ENCODE measurements at places on chromosomes 11 and 22.

- DNase-seq, result no peak
Observed at GRCh38 chr11:75496305-75496752, 29.4 kb downstream of the GDPD5 start.

- no peak for DNase-seq
Observed at GRCh38 chr11:35651263-35651662, 11.3 kb upstream of the TRIM44 start.

DNA sequence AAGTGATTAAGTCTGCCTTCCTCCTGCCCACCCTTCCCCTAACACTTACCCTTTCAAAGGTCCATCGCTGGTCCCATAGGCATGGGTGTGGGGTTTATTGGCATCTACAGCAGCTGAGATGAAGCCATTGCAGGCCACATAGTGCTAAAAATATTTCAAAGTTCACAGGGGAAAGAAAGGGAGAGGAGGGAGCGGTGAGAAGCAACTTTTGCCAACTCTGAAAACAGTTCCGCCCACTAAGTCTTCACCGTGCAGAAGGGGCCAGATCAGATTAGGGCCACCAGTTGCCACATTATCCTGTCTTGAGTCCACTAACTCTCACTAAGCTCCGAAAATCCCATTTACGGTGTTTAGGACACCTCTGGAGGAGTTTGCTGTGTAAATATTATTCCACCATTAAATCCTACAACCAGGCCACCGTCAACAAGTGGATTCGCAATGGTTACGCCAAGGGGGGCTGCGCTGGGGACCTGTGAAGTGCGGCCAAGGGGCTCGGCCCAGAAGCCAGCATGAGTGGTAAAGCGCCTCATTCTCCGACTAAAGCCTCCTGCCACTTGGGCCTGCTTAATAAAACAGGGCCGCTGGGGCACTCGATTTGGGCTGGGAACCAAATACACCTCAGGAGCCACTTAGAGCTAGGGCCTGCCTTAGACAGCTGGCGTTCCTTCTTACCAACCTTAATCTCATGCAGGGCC lies 534.9 kb downstream of the MIAT start:
- DNase-seq, result no peak

DNA sequence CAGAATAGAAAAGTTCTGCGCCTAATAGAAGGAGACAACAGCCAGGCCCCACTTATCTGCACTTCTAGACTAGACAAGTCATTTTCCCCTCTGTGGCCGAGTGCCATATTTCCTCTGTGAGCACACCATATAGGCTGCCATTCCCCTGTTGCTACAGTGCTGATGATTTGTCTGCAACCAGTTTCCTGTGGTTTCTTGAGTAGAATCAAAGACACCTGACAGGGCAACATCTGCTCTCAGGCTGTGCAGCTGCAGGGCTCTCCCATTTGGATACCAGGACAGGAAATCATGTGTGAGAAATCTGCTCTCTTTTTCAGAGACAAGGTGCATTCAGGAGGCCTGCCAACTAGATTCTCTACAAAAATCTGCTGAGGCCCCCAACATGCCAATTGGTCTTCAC lies 879.3 kb downstream of the DLG2 start:
- no peak for DNase-seq

- DNase-seq, result no peak
Observed at GRCh38 chr11:110070176-110070575, 23.0 kb upstream of the ZC3H12C start.

DNA sequence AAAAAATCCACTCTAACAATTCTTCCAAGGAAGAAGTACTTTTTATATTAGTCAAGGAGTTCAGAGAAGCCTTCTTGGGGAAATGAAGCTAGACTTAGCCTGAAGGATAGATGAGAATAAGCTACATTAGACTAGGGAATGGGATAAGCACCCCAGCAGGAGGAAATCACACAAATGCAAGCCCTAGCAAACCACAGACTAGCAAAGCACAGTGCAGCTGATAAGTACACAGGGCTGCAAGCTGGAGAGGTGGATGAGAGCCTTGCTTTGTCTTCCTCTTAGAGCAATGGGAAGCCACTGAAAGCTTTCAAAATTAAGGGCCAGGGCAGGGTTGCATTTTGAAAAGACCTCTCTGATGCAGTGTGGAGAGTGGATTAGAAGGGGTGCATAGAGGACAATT lies 946.2 kb downstream of the LRRC4C start:
- no peak for DNase-seq

DNA sequence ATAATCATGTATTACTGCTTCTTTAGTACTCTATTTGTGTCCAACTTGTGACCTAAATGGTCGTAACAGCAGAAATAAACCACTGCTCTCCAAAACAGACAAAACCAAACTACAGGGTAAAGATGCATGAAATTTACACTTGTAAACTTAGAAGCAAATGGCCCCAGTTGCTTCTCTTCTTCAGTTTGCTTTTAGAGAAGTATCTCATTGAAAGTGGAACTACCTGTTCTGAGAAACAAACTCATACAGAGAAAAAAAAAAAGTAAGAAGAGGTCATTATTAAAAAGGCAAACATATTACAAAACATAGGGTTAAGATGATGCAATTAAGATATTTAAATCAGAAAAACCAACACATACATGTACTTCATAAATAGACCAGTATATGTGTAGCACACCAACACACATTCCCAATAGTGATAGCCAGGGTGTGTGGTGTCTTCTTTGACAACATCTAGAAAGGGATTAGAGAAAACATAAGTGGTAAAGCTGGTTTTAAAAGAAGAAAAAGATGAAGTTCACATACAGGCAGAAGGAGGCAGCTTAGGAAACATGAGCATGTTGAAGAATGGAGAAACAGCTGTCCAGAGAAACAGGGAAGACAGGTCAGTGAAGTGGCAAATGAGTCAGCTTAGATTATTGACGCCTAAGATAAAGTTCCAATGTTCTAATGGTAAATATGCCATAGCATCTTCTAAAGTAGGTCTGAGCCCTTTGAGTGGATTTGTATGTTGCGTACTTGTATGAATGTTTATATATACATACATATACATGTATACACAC lies 844.7 kb upstream of the CCDC90B start:
- no peak for DNase-seq

DNA sequence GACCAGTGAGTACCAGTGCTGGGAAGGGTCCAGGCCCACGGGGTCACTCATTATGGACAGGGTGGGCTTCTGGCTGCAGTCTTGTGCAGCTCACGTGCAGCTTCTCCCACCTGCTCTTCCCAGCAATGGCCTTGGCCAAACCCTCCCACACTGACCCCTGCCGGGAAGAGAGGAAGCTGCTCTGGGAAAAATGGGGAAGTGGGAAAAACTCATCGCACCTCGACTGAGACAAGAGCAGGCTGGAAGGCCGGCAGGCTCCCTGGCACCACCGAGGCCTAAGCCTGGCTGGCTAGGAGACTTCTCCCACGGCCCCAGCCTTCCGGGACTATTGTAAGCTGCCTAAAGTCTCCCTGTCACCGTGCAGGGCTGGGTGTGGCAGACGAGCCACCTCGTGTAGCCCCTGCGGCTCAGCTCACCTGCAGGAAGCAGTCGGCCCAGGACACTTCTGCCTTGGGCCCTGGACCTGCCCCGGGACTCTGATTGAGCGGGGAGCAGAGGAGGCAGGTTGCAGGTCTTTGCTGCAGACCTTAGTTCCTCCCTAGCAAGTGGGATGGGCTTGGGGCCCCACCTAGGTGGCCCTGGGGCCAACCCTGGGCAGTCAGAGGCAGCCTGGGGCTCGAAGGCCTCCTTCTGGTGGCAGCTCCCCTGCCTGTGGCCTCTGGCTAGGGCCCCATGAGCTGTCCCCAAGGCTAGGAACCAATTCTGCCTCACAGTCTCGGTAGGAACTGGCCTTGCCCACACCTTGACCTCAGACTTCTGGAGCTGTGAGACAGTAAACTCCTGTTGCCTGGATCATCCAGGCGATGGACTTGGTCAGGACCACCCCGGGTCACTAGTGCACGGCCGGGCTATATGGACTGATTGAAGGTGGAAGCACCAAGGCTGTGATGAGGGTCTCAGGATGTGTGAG lies 23.1 kb downstream of the MRGPRG start:
- no peak for DNase-seq

GRCh38 chr11:2724653-2725367 lies 25.0 kb upstream of the KCNQ1OT1 start:
- no peak for DNase-seq

DNA sequence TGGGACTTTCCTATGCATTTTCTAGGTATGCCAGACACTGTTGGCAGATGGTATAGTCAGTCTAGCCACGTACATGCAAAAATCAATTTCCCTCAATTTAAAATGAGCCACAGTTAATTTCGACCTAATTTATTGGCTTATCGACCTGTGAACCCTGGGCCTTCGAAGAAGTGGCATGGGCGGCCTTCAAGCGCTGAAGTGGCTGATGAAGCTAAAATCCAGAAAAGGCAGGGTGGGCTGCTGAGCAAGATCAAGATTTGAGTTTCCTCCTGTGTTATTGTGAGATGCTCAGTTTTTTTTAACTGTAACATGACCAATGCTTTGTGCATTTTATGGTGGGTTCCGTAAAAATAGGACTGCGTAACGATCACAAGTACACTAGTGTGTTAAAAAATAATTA lies 5.8 kb upstream of the SORL1-AS1 start:
- DNase-seq, result no peak

DNA sequence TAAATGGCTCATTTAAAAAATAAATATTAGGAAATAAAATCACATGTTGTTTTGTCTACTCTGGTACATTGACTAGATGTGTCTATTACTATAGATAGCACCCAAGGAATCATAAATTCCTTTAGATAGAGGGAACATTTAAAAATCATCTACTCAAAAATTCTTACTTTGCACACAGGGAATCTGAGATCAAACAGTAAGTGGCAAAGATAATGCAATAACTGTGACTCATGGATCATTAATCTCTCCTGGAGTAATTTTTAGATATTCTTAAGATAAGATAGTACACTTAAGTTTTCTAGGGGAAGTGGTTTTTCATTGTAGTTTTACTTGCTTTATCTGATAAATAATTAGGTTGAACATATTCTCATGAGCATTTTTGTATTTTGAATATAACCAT lies 468.9 kb downstream of the LUZP2 start:
- no peak for DNase-seq

DNA sequence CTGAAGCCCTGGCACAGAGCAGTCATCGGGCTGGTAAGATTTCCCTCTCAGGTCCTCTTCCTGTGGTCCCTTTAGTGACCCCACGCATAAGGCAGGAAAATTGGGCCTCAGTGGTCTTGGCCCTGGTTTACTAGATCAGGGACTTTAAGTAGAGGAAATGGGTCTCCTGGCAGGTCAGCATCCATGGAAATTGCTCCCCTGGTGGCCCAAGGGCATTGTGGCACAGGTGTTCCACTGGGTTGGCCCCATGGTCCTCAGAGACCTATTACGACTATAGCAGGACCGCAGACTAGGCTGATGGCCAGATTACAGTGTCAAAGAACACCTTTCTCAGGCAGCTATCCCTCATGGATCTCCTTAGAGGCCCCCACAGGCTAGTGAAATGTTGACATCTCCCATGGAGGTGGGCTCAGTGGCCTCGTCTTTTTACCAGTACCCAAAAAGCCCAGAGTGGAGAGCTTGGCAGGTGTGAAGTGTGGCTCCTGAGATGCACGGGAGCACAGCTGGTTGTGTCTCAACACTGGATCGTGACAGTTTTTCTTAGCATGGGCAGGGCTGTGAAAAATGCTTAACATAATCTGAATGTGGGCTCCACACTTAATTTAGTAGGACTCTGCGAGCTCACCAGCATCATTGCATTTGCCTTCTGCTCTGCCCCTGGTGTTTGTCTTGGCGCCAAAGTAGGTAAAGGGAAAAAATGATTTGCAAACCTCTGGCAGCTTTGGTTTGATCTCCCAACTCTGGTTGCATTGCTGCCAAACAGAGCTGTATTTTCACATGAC lies 74.2 kb downstream of the ZBTB16 start:
- no peak for DNase-seq

Measured in C1 segment of cervical spinal cord (tissue), 14 donors.